ENCODE measurements at places on chromosomes 2 and 18.

DNA sequence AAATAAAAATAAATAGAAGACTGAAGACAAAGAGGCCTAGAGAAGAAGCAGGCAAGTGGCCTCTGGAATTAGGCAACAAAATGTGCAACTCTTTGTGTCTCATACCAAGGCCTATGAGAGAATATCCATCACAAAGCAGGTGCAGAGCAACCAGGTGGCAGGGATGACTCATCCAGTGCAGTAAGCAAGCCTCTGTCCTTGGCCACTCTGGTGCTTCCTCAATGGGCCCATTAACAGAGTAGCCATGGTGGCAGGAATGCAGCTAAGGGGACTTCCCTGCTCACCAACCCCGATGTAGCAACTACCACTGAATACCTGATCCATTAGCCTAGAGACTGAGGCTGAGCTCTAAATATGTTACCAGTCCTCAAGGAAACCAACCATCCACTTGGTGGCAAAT is 11.0 kb upstream of the EPG5 start:
- DNase-seq = no peak

DNA sequence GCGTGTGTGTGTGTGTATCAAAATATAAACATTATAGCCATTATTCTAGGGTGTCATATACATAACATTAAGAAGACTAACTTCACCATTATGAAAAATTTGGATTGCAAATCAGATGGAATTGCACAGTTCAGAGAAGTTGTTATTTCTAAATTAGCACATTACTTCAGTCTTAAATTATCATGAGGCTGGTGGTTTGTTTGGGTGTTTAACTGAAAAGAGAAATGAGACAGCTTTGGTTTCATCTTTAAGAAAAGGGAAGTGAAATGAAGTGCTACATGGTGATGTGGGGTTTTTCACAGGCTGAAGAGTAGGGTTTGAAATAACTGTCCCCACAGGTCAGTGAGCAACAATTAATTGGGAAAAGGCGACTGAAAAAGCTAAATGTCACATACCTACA is 161.2 kb upstream of the XIRP2 start:
- no peak for DNase-seq

DNA sequence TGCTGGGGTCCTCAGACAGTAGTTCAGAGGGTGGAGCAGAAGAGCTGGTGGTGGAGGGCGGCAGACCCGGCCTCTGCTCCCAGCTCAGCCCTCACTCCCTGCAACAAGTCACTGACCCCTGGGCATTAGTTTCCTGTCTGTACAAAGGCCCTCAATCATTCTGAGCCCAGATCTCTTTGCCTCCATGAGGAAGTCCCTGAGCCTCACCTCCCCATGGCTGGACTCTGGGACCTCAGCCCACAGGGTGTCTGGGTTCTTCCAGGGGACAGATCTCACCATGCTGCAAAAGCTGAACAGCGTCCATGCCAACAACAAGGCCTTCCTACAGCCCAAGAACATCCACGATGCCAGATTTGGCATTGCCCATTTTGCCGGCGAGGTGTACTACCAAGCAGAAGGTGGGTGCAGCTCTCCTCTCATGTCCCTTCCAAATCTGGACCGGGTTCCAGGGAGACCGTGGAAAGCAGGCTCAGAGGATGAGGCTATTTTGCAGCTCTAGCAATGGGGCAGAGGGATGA is 49.1 kb downstream of the MYO7B start:
- DNase-seq = no peak

- DNase-seq = no peak
Observed at GRCh38 chr18:51647346-51647745, 449.9 kb upstream of the MEX3C start.

DNA sequence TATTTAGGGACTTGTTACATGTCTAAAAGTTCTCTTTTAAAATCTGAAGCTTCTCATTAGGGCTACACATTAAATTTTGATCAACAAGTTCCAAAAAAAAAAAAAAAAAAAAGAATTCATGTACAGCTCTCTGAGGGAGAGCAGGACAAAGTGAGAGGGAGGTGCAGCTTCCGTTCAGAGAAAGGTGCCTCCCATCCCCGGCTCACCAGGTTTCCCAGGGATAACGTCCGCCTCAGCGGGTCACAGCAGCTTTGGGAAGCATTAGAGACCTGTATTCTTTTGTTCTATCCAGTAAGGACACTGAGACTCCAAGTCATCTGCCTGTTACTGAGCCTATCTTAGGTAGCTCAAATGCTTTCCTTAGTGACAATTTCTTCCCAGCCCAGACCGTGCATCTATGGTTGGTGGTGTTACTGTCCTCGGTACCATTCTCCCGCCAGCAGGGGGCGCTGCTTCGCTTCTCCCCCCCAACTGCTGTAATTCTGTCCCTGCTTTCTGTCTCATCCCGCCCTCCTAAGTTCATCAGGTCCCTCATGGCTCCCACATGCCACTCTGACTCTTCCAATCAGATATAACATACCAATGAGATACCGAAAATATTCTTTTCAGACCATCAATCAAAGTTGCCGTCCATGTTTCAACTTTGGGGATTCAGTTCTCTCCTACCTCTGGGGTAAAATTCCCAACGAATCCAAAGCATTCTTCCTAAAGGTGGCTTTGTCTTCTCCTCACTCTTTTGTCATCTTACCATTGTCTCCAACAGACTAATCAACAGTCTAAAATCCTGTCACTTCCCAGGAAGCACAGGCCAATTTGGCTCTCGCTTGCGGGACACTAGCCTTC is 466.5 kb downstream of the METTL4 start:
- peak; percentile 12 for DNase-seq

DNA sequence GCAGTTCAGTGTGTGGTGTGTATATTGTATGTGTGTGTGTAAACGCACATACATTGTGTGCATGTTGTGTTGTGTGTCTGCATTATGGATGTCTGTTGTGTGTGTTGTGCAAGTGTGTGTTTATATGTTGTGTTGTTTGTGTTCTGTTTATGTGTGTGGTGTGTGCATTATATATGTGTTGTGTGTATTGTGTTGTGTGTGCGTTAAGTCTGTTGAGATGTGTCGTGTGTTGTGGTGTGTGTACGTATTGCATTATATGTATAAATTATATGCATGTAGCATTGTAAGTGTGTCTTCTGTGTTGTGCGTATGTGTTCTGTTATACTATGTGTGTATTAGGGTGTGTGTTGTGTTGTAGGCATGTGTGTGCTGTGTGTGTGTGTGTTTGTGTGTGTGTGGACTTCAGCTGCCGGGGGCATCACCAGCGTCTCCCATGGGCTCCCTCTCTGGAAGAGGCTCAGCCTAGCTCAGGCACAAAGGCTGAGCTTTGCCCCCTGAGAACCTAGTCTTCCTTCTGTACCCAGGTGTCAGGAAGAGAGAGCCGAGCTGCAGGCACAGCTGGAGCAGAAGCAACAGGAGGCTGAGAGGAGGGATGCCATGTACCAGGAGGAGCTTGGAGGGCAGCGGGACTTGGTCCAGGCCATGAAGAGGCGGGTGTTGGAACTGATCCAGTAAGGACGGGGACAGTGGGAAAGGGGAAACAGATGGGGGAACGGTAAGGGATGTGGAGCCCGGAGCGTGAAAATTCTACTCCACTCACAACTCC is 13.7 kb downstream of the RUFY4 start:
- no peak for DNase-seq

- DNase-seq = no peak
Observed at GRCh38 chr2:76197428-76197827, 486.7 kb upstream of the GCFC2 start.

DNA sequence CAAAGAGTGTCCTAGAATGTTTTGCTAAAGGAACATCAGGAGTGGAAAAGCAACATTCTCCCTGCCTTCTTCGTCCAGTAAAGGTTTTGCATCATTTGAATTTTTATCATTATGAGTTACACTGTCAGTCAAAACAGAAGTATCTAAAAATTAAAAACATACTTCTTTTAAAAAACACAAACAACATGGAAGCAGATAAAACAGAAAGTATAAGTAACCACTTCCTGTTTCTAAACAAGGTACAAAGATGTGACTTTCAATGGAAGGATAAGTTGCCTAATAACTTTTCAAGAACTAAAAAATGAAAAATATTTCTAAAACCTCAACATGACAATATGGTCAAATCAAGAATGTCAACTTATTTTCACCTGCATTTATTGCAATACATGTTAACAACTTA is 158.2 kb downstream of the STK39 start:
- peak; percentile 38 for DNase-seq

DNA sequence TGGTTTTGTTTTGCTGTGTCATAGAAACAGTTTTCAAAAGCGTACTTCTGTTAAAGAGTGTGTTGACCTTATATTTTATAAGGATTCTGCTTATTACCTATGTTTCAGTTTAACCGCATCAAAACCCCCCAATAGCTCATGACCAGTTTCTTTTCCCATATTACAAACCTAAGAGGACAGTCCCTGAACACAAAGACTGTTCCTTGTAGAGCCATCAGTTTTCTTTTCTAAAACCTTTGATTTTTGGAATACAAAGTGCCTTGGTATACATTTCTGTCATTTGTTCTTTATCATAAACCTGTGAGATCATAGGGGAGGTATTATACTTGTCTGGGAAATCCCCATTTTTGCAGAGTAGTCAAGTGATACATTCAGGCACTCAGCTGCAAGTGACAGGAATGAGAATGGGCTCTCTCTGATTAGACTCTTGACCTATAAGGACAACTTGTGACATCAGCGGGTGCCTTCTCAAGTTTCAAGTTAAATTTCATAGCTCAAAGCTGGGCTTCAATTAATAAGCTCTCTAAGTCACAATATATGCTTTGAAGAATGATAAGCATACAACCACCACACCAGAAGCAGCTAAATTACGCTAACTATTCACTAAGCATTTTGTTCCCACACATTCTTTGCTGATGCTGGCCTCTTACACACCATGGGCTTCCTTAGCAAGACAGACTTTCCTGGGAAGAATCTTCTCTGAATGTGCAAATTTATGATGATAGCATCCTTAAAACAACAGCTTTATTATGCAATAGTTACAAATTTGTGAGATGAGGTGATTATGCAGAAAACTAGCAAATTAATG is 97.5 kb upstream of the CD302 start:
- DNase-seq = no peak

DNA sequence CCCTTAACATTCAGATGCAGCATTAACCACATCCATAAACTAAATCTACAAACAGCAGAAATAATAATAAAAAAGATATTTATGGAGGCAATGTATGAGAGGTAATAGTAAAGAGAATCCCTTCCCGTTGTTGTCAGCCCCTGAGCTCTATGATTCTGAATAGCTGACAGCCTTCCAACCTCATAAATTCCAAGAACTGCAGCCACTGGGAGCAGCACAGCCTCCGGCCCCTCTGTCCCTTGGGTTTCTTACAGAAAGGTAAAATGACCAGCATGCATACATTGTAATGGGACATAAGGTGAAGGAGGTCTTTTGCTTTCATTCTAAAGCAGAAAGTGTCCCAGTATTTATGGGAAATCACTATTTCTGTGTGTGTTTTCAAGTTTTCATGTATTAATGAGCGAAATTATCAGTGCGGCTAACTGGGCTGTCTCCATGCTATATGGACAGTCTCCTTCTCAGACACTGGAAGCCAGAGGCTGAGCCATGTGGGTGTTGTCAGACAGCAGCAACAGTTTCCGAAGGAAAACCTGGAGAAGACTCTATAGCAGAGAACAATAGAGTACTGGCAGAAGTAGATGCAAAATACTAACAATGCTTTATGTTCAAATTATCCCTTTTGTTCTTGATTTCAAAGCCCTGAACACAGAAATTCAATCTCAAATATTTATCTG is 151.6 kb downstream of the LRRC30 start:
- DNase-seq = no peak
